ENCODE measurements at places on chromosomes 2 and 18.

DNA sequence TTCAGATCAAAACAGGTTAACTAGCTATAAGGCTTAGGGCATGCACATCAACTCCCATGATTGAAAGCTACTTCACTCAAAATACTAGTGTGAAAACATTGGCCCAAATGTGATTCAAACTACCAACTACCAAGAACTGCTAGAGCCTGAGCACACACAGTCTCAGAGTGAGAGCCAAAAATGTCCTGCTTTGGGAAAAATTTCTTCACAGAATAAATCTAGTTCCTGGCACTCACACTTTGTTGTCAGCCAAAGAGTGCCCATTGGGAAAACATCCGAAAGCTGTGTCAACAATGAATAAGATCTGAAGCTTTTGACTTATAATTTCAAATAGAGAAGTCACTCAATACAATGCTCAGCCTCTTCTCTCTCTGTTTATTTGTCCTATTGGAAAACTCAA is 182.7 kb downstream of the LRATD1 start:
- DNase-seq = no peak

- no peak for DNase-seq
Observed at GRCh38 chr2:234191819-234192407, 141.4 kb downstream of the SPP2 start.

DNA sequence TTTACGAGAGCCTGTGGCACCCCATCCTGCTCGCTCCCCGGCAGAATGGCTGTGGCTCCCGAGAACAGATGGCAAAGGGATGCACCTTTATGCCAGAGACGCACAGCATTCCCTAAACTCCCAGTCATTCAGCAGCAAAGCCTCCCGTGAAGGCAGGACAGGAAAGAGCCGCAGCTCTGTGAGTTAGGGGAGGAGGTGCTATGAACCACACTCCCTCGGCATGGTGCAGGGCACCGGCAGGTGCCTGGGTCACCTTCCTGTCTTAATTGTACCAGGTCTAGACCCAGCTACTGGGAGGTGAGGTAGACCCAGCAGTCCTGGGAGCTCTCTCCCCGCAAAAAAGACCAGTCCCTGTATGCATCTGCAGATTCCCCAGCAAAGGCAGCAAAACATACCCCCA is 149.8 kb downstream of the TWIST2 start:
- DNase-seq = no peak

DNA sequence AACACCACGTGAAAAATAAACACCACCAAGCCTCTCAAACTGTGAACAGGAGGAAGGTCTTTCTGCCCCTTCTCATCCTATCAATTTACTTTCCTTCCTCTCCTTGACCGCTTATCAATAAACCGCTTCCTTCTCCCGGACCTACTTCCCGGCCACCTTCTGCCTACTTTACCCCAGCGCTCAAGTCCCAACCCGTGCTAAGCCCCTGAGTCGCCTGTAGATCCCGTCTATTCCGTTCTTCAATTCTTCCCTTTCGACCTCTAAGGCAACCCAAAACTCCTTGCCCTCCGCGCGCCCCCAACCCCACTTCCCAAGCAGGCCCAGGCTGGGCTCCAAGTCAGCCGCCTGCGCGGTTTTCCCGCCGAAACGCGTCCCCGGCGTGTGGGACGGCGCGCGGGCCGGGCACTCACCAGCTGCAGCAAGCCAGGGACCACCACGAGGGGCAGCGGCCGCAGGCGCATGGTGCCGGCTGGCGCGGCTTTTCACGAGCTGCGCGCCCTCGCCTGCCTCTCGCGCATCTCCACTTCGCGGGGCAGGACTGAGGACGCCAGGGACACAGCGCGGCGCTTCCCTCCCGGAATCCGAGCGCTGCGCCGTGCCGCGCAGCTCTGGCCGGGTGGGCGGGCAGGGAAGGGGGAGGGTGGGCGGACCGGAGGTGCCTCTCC is at the start of gene NXPH2:
TSS of gene NXPH2 (minus strand) at position 610 of the 665 bp plus-strand sequence. CDS start at position 461, 149 bp downstream.
- DNase-seq = no peak

- DNase-seq = no peak
Observed at GRCh38 chr2:58633613-58634365, 392.7 kb upstream of the FANCL start.

DNA sequence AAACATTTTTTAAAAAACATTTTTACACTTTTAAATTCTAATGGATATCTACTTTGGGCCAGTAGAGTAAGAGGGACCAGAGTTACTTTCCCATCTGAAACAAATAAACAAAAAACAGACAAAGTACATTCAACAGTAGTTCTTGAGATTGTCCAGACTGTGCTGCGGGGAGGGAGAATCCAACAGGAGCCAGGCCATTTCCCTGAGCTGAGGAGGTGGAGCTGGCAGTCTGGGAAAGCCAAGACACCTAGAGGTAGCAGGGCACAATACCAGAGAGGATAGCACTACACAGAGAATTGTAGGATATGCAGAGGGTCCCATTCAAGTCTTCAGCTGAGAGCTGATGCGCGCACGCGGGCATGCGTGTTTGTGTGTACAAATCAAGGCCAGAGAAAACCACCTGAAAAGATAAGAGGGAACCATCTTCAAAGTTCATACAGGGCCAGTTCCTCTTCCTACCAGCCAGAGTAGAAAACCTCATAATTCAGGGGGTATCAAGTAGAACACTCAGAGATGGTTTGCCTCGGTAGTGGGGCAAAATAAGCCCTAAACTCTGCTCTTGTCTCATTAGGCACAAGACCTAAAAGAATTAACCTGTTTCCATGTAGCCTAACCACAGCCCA is 44.0 kb downstream of the PTRHD1 start:
- DNase-seq = no peak

DNA sequence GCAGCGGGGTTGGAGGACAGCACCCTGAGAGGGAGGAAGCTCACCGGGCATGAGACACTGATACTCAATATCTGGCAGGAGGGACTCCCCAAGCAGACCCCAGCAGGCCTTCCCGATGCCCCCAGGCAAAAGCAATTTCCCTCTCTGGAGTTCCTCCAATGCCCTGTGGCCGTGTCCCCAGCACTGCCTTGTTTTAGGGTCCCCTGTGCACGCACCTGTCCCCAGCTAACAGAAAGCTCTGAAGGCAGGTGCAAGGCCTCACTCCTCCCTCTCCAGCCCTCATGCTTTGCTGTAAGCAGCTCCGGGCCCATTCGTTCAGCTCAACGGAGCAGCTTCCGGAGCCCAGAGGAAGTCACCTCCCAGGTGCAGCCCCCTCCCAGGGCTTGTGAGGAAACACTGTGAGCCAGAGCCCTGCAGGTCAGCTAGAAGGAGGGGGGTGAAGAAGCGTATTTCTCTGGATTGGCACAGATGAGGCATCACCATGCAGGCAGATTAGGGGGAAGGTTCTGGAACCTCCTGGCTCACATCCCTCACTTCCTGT is 50.3 kb upstream of the ID2 start:
- no peak for DNase-seq

GRCh38 chr2:109355192-109355843 is 226.3 kb downstream of the SH3RF3 start:
- DNase-seq = no peak

- no peak for DNase-seq
Observed at GRCh38 chr18:35051641-35052377, 10.6 kb downstream of the MAPRE2 start.

DNA sequence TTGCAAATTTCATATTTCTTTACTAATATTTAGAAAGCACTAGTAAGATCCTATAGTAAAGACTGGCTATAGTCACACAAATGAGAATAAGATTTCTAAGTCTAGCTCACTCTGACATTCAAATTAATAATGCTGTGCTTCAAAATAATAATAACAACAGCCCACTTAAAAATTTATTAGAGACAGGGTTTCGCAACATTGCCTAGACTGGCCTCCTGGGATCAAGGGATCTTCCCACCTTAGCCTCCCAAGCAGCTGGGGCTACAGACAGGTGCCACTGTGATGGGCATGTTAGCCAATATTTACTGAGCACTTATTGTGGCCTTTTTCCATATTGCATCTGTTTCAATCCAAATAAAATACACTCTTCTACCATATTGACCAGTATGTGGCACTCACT is 96.1 kb downstream of the PIEZO2 start:
- DNase-seq = no peak

GRCh38 chr18:49666045-49666775 is 104.4 kb downstream of the LIPG start:
- no peak for DNase-seq

GRCh38 chr2:158837645-158838044 is 42.5 kb downstream of the DAPL1 start:
- no peak for DNase-seq

- no peak for DNase-seq
Observed at GRCh38 chr2:131035112-131035825, 58.0 kb downstream of the FAM168B start.

GRCh38 chr18:34493566-34494358 is 216.3 kb upstream of the DTNA start:
- DNase-seq = no peak

GRCh38 chr18:3221496-3221895 is 1.7 kb upstream of the MYOM1 start:
- no peak for DNase-seq
